ENCODE measurements at places on chromosomes 2 and 18. TPM values are rescaled to one million over a fixed set of nuclear protein-coding genes. Genes with fewer than 3 reads are reported as not detected.
A peak's percentile ranks its signal among the peaks of the same experiment; 100 is the strongest.

DNA sequence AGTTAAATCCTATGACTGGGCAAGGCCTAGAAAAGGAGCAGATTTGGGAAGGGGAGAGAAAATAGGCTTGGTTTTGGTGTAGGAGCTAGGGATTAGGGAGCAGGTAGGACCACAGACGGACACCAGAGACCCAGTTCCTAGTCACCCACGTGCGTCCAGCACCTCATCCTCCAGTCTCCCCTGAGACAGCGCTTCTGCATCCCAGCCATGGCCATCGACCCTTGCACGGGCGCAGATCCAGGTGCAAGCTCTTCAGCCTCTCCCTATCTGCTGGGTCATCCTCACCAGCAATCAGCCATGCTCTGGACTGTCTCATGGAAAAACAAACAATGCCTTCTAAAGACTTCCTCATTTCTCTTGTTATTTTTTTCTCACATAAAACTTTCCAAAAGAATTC, 246.8 kb upstream of the RAB6C start:
- DNase-seq = no peak

DNA sequence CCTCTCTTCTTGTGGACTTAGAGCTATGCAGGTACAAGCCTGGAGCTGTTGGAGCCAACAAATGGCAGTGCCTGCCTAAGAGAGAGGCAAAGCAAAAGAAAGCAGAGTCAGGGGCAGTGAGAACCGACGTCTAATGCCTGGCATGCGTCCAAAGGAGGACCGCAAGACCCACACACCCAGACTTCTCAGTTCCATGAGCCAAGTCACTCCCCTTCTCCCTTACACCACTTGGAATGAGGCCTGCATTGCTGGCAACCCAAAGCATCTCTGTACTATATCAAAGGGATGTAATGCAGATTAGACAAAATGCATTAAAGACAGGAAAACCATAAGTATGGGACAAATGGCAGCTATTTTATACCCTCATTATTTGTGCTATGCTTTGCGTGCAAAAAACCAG, 49.9 kb upstream of the RNU4ATAC start:
- peak; percentile 98 for DNase-seq

- DNase-seq = no peak
Measured at GRCh38 chr18:77851802-77852201, 602.2 kb downstream of the GALR1 start.

GRCh38 chr2:218745559-218746469, 35.2 kb downstream of the TTLL4 start:
- DNase-seq = peak; percentile 33

DNA sequence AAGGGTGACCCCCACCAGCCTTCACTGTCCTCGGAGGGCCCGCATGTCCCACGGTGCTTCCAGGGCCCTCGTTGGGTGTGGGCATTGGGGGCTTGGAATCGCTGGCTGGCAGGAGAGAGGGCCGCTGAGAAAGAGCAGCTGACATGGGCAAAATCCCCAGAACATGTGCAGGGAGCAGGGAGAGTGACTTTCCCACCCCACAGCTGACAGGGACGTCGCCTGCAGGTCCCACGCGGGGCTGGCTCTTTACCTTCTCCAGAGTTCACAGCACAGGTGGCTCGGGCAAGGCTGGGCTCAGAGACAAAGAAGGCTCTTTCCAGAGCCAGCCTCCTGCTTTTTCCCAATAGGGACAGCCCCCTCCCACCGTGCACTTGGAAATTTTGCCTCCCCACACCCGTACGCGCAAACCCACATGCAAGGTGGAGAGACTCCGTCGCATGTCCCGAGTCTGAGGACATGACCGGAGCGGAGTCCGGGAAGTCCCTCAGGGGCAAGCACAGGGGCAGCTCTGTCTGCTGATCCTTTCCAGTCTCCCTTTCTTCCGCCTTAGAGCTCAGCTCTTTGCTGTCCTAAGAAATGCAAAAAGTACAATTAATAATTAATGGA, 370.2 kb upstream of the MYT1L start:
- no peak for DNase-seq

DNA sequence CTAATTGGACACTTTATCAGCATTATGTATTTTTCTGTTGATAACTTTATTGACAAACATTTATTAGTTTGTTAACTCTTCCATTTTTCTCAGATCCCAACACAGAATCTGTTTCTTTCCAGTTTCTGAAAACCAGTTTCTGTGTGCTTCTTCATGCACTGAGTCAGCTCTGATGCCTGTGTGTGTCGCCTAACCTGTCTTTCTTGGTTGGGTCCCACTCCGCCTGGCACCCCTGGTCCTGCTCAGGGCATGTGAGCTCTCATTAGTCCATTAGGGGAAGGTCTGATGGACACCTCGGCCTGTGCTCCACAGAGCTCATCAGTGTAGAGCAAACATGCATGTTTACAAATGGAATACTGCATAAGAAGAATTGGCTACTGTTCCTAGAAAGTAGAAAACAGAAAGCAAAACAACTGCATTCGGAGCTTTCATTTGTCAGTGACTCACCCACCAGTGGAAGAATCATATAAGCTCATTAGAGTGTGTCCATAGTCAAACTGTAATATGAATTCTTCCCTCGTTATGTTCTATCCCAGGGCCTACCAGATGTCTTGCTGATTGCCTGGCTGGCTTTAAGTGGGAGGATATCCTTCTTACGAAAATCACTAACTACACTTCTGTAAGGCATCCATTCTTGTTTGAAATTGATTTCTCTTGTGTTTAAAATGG, 137.7 kb downstream of the SNTG2 start:
- no peak for DNase-seq

GRCh38 chr2:171910494-171910893, 11.8 kb upstream of the HAT1 start:
- DNase-seq = no peak

- no peak for DNase-seq
Measured at GRCh38 chr2:127567351-127567854, 31.9 kb downstream of the MYO7B start.

GRCh38 chr2:190607014-190607597, 41.8 kb upstream of the NAB1 start:
- DNase-seq = peak; percentile 99

GRCh38 chr18:73199151-73199550, 331.4 kb upstream of the NETO1 start:
- DNase-seq = peak; percentile 35

DNA sequence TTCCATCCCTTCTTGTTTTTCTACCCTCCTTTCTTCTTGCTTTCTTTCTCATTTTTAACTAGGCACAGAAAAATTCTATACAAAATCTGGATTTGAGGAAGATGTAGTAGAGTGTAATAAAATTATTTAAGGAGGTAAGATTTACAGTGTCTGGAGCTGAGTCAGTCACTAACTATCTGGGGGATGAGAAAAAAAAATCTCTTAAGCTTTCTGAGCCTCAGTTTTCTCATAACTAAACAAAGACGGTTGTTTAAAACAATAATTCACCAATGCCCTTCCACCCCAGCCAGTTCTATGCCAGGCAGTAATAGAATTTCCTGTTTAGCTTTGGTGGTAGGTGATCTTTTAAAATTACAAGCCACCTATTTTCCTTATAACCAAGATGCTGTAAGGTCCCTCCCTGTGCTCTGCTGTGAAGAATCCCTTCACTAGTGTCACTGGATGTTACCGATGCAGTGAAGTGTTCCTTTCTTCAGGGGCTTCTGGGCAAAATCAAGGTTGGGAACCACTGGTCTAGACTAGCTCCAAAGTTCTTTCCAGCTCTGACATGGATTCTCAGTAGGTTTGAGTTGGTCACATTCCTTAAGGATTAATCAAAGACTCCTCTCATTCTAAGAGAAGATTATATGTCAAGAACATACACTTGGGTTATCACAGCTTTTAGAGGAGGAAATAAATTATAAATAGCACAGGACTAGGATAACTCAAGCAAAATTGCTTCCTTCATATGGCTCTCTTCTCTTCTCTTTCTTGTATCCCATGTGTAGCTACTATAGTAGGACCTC, 289.0 kb downstream of the CDH2 start:
- DNase-seq = peak; percentile 23

- no peak for DNase-seq
Measured at GRCh38 chr2:170820757-170821530, 4.3 kb downstream of the GAD1 start.

GRCh38 chr2:172470958-172471922, 43.9 kb downstream of the ITGA6 start:
- no peak for DNase-seq

GRCh38 chr2:127422559-127423477, 4.6 kb downstream of the PROC start:
- DNase-seq = no peak

DNA sequence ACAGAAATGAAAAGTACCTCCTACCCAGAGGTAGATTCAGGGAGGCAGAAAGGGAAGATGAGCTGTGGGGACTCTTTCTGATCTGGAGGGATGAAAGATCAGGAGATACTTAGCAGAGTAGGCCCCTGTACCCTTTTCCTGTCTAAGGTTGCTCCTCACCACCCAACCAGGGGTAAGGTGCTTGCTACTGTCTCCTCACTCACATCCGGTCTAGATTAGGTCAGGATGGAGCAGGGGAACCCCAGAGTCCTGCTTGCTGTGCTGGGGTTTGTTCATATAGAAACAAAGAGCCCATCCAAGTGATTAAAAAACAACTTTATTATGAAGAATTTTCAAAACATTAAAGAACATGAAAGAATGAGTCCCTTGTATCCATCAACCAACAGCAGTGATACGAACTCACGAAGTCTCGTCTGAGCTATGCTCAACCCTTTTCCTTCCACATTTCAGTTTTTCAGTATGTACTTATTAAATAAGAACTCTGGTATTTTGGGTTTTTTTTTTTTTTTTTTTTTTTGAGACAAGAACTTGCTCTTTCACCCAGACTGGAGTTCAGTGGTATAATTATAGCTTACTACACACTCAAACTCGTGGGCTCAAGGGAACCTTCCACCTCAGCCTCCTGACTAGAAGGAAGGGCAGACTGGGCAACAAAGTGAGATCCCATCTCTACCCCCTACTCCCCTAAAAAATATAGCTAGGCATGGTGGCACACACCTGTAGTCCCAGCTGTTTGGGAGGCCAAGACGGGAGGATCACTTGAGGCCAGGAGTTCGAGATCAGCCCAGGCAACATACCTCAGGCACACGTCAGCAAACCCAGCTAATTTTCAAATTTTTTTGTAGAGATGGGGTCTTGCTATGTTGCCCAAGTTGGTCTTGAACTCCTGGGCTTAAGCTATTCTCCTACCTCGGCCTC, 28.5 kb upstream of the MCFD2 start:
- DNase-seq = no peak

GRCh38 chr2:6945087-6945813, 28.0 kb downstream of the RNF144A start:
- no peak for DNase-seq

- DNase-seq = no peak
Measured at GRCh38 chr2:47561906-47562305, 158.9 kb downstream of the MSH2 start.

GRCh38 chr2:154978710-154979109, 280.2 kb downstream of the KCNJ3 start:
- DNase-seq = no peak

DNA sequence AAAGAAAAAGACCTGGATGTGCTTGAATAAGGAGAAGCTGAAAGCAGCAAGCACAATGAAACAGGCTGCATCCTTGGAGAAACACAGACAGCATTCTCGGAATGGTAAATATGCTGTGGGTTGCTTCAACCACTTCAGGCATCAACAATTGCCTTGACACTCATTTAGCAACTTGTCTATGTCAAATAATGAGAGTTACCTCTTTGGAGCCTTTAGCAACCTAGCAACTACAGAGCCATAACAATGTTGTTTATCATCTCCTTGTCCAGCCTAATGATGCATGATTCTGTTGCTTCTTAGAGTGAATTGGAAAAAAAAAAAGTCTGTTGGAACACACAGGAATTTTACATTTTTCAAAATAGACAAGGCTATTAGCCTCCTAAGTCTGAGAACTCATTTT, 410.6 kb downstream of the PIK3C3 start:
- DNase-seq = peak; percentile 3

DNA sequence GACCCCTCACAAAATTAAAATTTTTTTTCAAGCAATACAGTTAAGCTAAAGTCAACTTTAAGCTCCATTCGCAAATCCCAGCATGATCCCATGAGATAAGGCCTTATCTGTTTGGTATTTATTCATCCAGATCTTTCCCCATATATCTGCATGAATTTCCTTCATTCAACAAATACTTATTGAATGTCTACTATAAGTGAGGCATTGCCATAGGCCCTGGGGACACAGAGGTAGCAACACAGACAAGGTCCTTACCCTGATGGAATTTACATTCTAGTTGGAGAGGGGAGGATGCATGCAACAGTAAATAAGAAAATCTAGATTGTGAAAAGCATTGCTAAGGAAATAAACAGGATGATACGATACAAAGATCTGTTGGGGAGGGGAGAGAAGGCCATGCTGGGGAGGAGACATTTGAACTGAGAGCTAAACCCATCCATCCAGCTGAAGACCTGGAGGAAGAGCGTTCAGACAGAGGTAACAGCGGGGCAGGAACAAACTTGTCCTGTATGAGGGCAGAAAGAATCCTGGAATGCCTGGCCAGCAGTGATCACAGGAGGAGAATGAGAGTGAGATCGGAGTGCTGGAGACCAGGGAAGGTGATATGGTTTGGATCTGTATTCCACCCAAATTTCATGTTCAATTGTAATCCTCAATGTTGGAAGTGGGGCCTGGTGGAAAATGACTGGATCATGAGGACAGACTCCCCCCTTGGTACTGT, 71.6 kb downstream of the SDC1 start:
- no peak for DNase-seq

DNA sequence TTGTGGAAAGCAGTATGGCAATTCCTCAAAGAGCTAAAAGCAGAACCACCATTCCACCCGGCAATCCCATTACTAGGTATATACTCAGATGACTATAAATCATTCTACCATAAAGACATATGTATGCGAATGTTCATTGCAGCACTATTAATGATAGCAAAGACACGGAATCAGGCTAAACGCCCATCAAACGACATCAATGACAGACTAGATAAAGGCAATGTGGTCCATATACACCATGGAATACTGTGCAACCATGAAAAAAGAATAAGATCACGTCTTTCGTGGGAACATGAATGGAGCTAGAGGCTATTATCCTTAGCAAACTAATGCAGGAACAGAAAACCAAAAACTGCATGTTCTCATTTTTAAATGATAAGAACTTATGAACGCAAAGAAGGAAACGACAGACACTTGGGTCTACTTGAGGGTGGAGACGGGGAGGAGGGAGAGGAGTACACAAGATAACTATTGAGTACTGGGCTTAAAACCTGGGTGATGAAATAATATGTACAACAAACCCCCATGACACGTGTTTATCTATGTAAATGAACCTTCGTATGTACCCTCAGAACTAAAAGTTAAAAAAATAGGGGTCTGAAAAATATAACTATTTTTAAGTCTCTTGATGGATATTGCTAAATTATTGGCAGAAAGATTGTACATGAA, 32.0 kb upstream of the CYTIP start:
- DNase-seq = no peak

GRCh38 chr2:118697781-118698180, 149.7 kb downstream of the EN1 start:
- peak; percentile 82 for DNase-seq

Gene EMX1
- total RNA-seq = not detected

Gene PRKAG3
- not detected for total RNA-seq

Gene FAM237A
- not detected for total RNA-seq

Gene UCN
- 1.1 TPM for total RNA-seq

Gene NT5DC4
- not detected for total RNA-seq

Gene NTSR2
- total RNA-seq = not detected

Gene GRHL1
- 2.5 TPM for total RNA-seq

Gene DNAH7
- total RNA-seq = 1.2 TPM

Gene DNER
- 1.0 TPM for total RNA-seq

Gene MSTN
- not detected for total RNA-seq

Gene POTEC
- total RNA-seq = not detected

Gene ST8SIA5
- total RNA-seq = 0.36 TPM

Gene DPYSL5
- 1.2 TPM for total RNA-seq

Gene KCNJ3
- not detected for total RNA-seq

Gene ATL2
- 35.5 TPM for total RNA-seq

Gene C2orf66
- total RNA-seq = 0.54 TPM

Gene IL18R1
- total RNA-seq = 2.4 TPM

All from astrocyte (in vitro differentiated cells and primary cell).